Osteoblast (primary cell): ENCODE measurements at places on chromosomes 7 and 10. TPM values are rescaled to one million over a fixed set of nuclear protein-coding genes. Genes with fewer than 3 reads are reported as not detected.

Gene ABCA13
- 3.6 and 4.4 TPM in 2 replicates for total RNA-seq

Gene EPO
- total RNA-seq = not detected in 2 replicates

Gene AKR1C4
- total RNA-seq = not detected in 2 replicates

Gene SLC16A9
- total RNA-seq = 0.72 and 1.2 TPM in 2 replicates

Gene RPA3
- total RNA-seq = 15.9 and 16.6 TPM in 2 replicates

Gene C7orf33
- not detected in 2 replicates for total RNA-seq
